ENCODE measurements at places on chromosomes 7 and 10.

DNA sequence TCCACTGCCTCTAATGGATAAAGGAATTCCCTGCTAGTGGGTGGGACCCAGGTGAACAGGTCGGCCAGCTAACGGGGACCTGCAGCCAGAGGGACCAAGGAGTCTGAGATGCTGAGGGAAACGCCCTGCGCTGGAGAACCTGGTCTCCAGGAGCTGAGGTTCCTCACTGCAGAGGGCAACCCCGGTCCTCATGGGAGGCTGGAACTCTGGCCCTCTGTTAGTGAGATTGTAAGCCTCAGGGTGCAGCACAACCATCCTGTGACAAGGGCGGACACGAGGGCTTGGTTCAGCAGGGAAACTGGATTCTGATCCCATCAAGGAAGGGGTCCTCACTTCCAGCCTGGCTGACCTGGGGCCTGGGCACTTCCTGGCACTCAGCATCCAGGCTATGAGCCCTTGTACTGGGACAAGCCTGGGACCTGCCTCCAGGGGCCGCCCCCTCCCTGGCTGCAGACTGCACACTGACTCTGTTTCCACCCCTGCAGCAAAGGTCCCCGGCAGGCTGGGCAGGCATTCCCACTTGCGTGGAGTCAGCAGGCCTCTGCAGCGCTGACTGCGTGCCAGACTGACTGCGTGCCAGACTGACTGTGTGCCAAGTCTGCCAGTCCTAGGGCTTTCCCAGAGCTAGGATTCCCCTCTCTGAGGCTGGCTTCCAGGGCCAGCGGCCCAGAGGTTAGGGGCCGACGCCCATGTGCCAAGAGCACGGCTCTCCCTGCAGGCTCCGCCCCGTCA lies 143.2 kb downstream of the MAPK8 start:
- DNase-seq: no peak

GRCh38 chr7:52362521-52362920 lies 672.9 kb upstream of the POM121L12 start:
- DNase-seq: no peak

- peak; percentile 47 for DNase-seq
Observed at GRCh38 chr10:8444630-8445029, 390.1 kb downstream of the GATA3 start.

DNA sequence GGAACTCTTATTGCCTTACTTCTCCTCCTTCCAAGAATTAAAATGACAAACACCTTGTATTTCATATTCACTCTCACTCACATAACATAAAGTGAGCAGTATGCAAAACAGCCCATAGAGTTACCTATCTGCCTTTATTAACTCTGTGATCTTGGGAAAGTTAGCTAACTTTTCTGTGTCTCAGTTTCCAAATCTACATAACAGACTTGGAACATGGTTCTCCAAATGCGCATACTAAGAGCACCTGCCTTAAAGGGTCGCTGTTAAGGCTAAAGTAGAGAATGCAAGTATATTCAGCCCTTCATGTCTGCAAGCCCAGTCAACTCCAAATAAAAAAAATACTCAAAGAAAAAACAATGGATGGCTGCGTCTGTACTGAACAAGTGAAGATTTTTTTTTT lies 121.8 kb upstream of the C1QL3 start:
- no peak for DNase-seq

- DNase-seq: no peak
Observed at GRCh38 chr10:26407406-26407969, 30.7 kb upstream of the APBB1IP start.

DNA sequence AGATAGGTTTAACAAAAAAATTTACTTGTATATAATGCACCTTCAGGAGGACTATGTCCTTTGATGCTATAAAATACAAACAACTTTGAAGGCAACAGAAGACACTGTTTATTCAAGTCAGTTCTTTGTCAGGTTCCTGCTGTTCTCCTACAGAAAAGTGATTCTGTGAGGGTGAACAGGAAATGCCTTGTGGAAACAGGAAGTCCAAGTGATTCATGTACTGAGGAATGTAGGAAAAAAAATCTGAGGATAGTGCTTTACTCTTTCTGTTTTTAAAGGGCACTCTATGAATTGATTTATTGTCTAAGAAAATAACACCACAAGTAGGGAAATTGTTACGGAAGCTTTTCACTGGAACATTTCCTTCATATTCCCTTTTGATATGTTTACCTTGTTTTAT lies 171.9 kb downstream of the HDAC9 start:
- no peak for DNase-seq

DNA sequence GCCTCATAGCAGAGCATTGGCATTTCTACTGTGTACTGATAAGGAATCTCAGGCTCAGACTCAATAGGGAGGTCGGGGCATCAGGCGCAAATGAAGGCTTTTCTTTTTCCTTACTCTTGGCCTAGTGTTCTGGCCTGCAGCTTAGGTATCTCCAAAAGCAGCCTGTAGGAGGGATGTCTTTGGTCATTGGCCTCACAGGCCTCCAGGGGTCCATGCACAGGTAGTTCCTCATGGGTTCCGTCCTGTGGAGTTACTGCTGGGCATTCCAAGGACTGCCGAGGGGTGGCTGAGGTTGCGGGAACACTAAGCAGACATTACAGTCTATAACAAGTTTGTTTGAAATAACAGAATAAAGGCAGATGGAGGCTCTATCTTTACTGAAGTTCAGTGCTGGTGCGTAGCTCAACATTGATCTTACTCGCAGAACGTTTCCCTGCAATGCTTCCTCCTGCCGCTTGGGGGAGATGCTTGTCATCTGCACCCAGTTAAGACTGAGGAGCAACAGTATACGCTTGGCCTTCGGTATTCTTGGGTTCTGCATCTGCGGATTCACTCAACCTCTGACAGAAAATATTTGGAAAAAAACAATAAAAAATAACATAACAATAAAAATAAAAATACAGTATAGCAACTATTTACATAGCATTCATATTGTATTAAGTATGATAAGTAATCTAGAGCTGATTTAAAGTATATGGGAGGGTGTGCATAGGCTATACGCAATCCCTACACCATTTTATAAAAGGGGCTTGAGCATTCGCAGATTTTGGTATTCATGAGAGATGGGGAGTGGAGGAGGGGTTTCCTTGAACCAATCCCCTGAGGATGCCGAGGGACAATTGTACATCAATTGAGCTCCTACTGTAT lies 58.9 kb downstream of the SH2D4B start:
- peak; percentile 58 for DNase-seq

GRCh38 chr7:5494320-5494682 lies 70.7 kb upstream of the TNRC18 start:
- no peak for DNase-seq

DNA sequence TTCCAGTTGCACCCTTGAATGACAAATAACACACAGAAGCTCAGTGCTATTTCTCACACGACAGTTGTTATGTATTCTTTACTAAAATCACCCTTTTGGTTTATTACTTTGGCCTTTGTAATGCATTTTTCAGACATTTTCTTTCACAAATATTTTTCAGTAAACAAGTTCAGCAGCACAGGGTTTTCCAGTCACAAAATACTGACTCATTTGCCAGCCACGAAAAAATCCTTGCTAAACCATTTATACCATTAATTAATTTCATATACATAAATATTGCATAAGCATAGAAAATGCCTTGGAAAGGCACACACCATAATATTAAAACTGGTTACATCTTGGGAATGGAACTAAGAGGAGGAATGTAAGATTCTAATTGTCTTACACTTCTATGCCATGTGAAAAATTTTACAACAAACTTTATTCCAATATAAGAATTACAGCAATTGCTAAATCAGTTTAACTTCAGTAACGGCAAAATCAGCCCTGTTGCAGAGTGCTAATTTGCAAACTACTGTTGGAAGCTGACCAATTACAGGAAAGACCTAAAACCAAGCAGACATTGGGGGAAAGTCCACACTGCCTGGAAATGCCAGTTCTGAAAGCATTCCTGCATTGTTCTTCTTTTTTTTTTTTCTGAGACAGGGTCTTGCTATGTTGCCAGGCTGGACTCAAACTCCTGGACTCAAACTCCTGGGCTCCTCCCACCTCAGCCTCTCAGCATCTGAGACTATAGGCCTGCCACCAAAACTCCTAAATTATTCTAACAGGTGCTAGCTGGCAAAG lies 31.6 kb upstream of the PBLD start:
- DNase-seq: no peak

Data from CD4-positive, alpha-beta T cell treated with Interleukin-21 for 1 hour (primary cell).